ENCODE measurements at places on chromosomes 13 and 19. TPM values are rescaled to one million over a fixed set of nuclear protein-coding genes. Genes with fewer than 3 reads are reported as not detected.

- peak; percentile 22 for DNase-seq
Measured at GRCh38 chr19:32252333-32252669, 93.1 kb upstream of the ZNF507 start.

DNA sequence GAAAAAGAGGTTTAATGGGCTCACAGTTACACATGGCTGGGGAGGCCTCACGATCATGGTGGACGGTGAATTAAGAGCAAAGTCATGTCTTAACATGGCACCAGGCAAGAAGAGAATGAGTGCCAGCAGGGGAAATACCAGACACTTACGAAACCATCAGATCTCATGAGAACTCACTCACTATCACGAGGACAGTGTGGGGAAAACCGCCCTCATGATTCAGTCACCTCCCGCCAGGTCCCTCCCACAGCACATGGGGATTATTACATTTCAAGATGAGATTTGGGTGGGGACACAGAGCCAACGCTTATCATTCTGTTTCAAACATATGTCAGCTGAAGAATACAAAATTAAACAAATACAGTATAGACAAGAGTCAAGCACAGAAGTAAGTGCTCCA lies 165.1 kb downstream of the PCCA start:
- DNase-seq = no peak

The CD320 gene
- total RNA-seq = 159 TPM

DNA sequence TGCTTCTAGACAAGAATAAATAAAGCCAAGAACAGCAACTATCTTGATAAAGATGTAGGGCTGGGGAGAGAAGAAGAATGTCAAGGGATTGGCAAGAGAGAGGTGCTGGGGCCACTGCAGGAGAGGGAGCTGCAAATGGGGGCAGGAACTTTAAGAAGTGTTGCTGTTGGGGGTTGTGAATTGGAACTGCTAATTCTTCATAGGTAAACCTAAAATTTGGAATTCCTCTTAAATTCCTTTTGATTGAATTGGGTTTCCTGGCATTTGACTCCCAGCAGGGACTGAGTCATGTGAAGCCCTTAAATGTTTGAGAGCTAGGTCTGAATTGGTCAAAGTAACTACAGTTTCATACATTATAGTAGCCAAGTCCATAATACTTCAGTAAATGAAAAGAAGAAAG lies 305.6 kb upstream of the TMTC4 start:
- no peak for DNase-seq

DNA sequence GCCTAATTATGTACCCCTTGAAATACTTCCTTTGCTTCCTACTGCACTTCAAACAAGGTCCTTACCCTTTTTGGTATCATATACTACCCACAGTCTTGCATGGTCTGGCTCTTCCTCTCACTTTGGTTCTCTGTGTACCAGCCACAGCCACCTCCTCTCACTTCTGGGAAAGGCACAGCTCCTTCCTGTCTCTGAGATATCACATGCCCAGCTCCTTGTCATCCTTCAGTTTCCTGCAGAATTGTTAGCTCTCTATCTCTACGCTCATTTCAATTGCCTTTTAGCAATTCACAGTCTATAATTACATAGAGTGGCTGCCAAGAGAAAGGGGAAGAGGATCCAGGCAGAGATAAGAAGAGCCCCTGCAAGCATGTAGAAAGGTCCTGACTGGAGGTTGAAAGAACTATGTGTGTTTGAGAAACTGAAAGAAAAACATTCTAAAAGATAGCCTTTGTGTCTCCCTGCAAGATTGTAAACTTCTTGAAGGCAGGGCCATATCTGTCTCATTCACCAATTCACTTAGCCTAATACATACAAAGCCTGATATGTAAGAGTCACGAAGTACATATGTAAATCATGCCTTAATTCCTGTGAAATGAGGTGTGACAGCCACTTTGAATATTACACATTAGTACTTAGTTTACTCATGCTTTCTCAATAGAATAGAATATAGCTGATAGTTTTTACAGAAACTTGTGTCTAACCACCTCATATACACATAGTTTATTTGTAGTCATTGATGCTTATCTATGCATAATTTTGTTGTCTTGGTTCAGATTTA lies 933.1 kb downstream of the DIAPH3 start:
- no peak for DNase-seq

GRCh38 chr13:112740502-112741131 lies 50.8 kb downstream of the ATP11A start:
- DNase-seq = no peak

DNA sequence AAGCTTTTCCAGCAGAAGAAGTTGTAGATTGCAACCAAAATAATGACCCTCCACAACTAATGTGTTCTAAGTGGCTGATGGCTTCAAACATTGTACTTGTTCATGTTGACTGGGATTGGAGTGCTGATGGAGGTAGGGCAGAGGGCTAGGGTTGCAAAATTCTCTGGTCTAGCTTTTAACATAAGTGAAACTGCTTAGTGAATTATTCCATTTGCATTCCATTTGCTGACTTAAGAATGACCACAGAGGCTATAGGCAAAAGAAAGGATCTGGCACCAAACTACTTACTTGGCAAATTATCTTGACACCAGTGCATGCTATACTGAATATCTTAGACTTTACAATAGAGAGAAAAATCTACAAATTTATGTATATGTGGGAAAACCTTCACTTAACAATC lies 287.0 kb downstream of the FGF9 start:
- no peak for DNase-seq

The CGB5 gene
- not detected for total RNA-seq

Data from H7 (cell line).